ENCODE measurements at places on chromosomes 4 and X.

DNA sequence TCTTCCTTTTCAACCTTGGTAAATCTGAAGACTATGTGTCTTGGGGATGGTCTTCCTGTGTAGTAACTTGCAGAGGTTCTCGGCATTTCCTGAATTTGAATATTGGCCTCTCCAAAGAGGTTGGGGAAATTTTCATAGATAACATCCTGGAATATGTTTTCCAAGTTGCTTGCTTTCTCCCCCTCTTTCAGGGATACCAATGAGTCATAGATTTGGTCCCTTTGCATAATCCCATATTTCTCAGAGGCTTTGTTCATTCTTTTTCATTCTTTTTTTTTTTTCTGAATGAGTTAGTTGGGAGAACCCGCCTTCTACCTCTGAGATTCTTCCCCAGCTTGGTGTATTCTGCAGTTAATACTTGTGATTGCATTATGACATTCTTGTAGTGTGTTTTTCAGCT, 549.2 kb upstream of the AMOT start:
- no peak for DNase-seq

- no peak for DNase-seq
Observed at GRCh38 chrX:120739300-120739699, 109.4 kb upstream of the C1GALT1C1 start.

DNA sequence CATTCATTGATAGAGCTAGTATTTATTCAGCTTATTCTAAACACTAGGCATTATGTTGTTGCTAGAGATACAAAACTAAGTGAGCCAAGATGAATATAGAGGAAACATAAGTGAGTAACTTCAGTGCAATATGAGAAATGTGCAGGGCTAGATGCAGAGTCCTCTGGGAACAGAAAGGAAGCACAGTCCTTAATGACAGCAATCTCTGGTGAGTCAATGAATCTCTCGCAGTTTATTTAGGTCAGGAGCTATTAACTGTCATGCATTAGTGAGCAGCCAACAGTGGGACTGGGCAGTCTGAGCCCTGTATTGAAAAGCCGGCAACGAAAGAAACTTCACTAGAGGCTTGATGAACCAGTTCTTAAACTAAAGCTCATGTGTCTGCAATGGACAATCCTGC, 598.1 kb upstream of the MAGEB2 start:
- no peak for DNase-seq

- no peak for DNase-seq
Observed at GRCh38 chr4:133263104-133263503, 114.0 kb downstream of the PCDH10 start.

GRCh38 chr4:94274912-94275311, 67.2 kb downstream of the SMARCAD1 start:
- DNase-seq = no peak

GRCh38 chrX:57977992-57978391, 67.7 kb upstream of the ZXDA start:
- no peak for DNase-seq

DNA sequence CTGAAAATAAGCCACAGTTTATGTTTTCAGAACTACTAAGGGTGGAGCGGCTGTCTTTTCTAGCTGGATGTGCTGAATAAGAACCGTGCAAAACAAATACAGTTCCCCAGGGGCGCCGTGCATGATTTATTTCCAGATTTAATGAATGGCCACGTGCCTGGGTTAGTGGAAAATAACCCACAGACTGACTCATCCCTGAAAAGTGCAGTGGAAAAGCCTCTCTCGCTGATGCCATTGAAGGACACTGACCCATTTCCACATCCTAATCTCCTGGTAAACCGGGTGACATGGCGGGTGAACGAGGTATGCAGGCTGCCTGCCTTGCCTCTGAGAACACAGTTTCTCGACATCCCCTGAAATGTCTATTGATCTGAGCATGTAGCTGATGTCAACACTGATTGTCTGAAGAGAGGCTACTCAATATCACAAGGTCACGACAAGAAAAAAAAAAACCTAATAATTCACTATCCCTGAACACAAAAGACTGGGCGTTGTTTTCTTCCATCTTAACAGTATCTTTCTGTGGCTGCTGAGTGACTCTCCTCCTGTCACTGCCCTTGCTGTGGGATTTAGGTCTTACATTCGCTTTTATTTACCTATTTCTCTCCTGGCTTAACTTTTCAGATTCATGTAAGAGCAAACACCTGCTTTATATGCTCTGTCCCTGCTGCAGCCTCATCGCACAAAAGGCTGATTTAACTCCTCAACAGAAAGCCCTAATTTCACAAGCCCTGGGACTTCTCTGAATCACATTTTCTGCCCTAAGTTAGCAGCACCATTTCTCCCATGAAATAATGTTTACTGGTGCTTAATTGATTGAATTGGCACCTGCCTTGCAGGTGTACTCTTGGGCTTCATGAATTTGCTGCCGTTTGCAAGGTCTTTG, 76.9 kb upstream of the SCOC start:
- no peak for DNase-seq

DNA sequence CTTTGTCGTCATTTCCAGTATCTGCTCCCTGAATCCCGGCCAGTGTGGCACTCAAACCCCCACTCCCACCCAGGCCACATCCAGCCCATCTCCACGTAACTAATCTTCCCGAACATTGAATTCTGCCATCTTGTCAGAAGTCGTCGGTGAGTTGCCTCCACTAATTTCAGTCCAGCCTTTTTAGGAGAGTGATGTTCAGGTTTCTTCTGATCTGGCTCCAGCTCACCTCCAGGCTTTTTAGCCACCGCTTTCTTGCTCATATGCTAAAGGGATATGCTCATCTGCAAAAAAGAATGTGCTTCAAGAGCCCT, 1.3 kb downstream of the TMEM165 start:
- DNase-seq = no peak

DNA sequence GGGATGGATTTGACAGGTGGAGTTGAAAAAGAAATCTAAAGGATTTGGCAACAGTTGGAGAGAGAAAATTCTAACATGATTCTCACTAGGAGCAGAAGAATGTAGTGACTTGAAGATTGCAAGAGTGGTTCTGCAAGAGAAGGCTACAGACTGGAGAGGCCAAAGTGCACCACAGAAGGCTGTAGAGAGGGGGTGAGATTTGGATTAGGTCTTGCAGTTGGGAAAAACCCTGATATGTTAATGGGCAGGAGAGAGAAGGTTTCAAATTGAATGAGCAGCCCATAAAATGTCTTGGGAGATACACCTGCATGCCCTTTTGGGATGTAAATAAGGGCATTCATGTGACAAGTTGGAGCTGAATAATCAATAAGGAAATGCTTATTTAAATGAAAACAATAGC, 14.7 kb upstream of the VEGFD start:
- no peak for DNase-seq

DNA sequence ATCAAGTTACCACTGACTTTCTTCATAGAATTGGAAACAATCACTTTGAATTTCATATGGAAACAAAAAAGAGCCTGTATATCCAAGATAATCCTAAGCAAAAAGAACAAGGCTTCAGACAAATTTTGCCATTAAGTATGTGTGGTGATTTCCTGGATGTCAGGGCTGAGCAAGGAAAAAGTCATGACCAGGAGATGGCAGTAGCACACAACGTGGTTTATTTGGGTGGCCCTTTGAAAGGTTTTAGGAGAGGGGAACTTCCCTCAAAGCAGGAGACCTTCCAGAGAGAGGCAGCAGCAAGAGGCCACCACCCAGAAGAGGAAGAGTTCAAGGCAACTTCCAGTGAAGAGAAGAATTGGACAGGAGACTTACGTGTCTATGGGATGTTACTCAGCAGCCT, 18.1 kb upstream of the ZXDB start:
- DNase-seq = no peak

GRCh38 chr4:12679217-12679616, 804.9 kb downstream of the RAB28 start:
- DNase-seq = no peak

DNA sequence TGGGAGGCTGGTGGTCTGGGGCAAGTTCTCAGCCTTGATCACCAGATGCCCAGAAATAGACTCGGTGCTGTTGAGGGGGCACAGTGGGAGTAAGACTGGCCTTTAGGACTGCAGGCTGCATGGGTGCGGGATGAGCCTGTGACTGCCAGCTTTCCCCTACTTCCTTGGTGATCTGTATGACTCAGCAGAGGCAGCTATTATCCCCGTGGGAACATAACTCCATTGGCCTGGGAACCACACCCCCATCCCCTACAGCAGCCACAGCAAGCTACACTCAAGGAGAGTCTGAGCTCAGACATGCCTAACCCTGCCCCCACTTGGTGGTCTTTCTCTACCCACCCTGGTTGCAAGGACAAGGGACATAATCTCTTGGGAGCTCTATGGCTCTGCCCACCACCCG, 20.6 kb downstream of the CLIC2 start:
- no peak for DNase-seq

- DNase-seq = peak; percentile 77
Observed at GRCh38 chrX:20266810-20267606, at the start of gene RPS6KA3. RPS6KA3 (minus strand) TSS chrX:20266909; CDS start chrX:20266632, 277 bp downstream.

- no peak for DNase-seq
Observed at GRCh38 chrX:115709039-115709438, 148.1 kb downstream of the PLS3 start.

DNA sequence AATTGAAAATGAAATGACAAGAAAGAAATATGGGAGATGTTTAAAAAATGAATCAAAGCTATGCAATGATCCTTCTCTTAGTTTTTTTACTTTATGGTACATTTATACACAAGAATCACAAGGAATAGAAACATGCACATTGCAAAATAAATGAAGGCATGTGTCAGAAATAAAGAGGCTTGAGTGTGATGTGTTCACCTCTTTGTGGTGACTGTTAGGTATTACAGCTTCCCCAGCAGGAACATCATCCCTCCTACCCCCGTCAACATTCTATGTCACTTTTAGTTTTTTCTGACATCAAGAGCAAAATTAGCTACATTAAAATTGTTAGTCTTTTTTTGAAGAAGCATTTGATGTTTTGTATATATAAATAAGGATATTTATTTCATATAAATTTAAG, 214.8 kb downstream of the SLC4A4 start:
- DNase-seq = no peak

DNA sequence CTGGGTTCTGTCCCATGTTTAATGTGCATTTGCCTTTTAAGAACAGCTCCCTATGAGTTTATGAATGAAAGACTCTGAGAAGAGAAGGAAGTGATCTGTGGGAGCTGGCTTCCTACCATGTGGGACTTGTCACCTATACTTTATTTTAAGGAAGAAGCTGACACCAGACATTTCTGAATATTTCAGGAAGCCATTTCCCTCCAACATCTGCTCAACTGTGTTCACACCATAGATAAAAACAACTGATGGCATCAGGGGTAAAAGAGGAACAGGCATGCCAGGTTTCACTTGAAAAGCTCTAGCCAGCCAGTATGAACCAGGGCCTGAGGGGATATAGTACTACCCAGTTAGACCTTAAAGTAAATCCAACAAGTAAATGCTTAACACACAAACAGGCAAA, 116.0 kb downstream of the COL4A6 start:
- DNase-seq = no peak

GRCh38 chr4:102723511-102723910, 37.3 kb downstream of the MANBA start:
- no peak for DNase-seq

DNA sequence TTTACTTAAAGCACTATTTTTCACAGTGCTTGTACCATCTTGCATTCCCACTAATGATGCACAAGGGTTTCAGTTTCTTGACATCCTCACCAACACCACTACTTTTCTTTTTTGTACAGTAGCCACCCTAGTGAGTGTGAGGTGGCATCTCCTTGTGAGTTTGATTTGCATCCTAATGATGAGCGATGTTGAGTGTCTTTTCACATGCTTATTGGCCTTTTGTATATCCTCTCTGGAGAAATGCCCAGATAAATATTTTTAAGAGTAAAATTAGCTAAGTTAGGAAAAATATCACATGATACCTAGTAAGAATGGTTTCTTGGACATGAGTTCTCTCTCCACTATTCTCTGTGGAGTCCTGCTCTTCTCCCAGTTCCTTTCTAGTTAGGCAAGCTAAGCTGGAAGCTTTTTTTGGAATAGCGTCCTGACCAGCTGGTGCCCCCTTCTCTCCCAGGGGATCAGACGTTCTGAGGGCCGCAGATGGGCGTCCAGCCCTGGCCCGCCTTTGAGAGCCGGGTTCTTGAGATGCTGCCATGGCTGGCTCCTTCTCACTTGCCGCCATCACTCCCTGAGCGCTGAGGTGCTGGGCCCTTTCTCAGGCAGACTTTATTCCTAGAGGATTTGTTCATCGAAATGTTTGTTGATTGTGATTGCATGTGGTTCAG, 132.1 kb downstream of the ARHGAP10 start:
- DNase-seq = no peak

- no peak for DNase-seq
Observed at GRCh38 chr4:73181231-73181630, 77.4 kb downstream of the ANKRD17 start.

- no peak for DNase-seq
Observed at GRCh38 chr4:186932631-186933187, 209.1 kb upstream of the FAT1 start.

DNA sequence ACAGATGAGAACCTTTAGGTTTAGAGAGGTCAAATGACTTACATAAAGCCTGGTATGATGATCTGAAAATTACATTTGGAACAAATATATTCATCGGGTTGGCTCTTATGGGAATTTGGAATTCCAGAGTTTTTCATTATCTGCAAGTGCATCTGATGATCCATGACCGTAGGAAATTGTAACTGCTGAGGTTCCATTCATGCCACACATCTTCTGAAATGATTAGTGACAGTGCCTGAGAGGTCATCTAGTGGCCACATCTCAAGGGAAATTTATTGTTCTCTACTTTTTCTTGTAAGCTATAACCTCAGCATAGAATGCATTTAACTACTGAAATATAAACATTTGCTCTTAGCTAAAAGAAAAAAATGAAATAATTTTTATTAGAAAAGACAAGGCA, 105.8 kb upstream of the NWD2 start:
- DNase-seq = no peak

- DNase-seq = no peak
Observed at GRCh38 chrX:110407910-110408545, 49.4 kb downstream of the RTL9 start.

- no peak for DNase-seq
Observed at GRCh38 chr4:156102411-156102810, 148.7 kb upstream of the CTSO start.

DNA sequence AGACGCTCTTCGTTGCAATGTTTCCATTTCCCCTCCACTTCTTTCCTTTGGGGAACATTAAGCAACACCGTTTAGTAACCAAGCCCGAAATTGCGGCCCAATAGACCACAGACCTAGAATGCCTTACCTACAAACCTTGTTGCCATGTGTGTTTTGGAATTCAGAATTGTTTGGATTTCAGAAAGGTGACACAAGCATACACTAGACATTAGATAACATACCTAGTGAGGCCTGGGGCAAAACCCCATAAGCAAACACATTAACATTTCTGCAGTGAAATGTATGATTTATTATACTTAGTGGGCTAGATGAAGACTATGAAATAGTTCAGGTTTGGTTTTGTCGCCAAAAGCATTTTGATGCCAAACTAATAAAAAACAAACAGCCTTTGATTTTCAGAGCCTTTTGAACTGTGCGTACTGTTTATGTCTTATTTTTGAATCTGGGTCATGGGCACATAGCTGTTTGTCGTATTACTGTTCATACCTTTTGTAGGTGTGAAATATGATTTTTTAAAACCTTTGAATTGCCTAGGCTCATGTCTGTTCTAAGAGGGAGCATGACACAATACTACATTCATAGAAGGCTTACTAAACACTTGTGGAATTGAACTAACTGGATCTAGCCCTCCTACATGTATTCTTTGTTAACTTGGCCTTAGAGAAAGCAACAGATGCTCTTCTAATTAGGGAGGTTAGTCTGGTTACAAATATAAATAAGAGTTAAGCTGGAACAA, 88.6 kb upstream of the TMEM164 start:
- no peak for DNase-seq

GRCh38 chrX:22057667-22058066, 25.5 kb downstream of the PHEX start:
- DNase-seq = no peak

GRCh38 chr4:3572363-3572762, 40.1 kb upstream of the LRPAP1 start:
- no peak for DNase-seq

Measured in stimulated activated CD8-positive, alpha-beta memory T cell treated with anti-CD3 and anti-CD28 coated beads, Interleukin-7, amount 100 ng/mL, for 48 hours (primary cell).